LNCaP clone FGC (cell line): ENCODE measurements at places on chromosomes 7 and 10.
A peak's percentile ranks its signal among the peaks of the same experiment; 100 is the strongest.

- no peak for DNase-seq
Observed at GRCh38 chr7:1403638-1404459, 55.4 kb downstream of the MICALL2 start.

DNA sequence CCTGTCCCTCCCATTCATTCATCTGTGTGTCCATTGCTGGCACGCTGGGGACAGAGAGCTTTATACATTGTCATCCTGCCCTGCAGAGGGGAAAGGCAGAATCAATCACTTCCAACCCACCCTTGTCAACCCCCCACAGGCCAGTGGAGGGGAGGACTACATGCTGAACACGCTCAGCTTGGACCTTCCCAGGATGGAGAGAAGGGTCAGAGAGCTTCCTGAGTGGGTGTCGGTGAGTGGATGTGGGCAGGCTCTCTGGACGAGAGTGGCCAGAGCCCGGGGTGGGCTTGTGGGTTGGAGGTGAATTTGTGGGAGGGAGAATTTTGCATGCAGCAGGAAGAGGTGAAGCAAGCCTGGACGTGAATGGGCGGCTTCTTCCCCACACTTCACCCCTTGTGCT lies 93.9 kb downstream of the DNAJB6 start:
- no peak for DNase-seq

- DNase-seq = no peak
Observed at GRCh38 chr10:96833220-96834001, 1.3 kb downstream of the LCOR start.

- no peak for DNase-seq
Observed at GRCh38 chr7:121330053-121330833, 1.4 kb downstream of the WNT16 start.

- no peak for DNase-seq
Observed at GRCh38 chr10:101107771-101108170, 23.3 kb upstream of the TLX1 start.

DNA sequence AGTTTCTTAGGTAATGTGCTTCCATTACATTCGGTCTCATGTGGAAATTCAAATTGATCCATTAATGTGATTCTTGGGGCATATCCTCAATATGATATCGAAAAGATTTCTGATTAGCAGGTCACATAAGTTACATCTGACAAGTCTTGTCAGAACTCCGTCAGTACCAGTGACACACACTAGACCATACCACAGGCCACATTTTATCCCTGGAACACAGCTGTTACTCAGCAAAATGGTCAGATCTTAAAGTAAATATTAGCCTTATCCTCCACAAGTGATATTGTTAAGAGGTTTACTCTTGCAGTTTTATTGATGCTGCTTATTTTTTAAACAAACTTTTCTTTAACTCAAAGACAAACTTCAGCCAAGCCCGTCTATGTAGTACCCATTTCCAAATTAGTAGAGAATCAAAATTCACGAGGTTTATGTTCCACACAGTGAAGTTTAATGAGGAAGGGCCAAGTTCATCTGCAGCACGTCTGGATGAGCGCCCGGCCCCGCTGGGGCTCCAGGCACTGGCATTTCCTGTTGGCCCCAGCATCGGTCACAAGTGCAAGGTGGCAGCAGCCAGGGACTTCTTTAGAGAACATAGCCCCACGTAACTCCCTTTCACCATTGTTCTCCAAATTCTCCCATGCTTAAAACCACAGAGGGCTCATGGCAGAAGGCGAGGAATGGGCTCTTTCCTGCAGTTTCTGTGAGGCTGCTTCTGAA lies 132.2 kb downstream of the VIPR2 start:
- peak; percentile 94 for DNase-seq

GRCh38 chr10:73032536-73032935 lies 64.1 kb downstream of the P4HA1 start:
- DNase-seq = no peak

- DNase-seq = no peak
Observed at GRCh38 chr7:129450295-129450694, 16.1 kb downstream of the STRIP2 start.

DNA sequence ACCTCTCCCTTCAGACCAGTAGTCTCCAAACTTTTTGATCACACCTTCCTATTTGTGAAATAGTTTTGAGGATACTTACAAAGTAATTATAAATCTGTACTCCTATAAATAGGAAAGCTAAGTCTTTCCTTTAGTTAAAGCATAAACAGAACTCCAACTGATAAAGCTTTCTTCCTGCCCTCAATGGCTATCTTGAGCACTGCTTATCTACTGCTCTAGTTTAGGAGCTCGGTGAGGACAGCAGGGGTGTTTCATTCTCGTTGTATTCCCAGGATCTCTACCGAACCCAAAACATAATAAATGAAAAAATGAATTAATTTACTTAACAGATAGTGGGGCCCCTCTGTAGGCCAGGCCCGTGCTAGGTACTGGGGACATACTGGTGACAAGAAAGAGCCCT lies 17.7 kb downstream of the SORBS1 start:
- no peak for DNase-seq

DNA sequence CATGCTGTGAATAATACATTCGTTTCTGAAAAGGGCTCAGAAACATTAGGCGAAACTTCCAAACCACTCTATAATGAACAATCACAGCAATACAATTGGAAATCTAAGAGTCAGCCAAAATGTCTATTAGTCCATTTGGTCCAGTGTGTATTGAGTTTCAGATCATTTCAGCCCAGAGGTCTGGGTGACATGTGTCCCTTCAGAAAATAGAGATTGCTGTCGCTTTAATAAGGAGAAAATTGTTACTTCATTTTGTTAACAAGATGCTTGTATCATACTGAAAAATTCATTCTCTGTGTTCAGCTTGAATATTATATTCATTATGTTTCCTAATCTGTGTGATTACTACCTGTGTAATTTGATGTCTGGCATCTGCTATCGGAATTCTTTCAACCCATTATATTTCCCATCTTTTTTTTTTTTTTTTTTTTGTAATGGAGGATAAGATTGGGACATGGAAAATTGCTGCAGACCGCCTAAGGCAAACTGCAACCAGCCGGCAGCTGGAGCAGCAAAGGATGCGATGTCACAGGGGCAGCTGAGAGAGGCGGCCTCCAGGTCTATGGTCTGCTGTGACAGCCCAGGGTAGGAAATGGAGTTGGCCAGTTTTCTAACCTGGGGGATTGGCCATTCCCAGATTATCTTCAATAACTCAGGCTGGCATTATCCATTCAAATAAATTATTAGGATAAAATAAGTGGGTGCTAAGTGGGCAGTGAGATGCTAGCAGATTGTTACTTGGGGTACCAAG lies 170.9 kb upstream of the NPVF start:
- DNase-seq = no peak

DNA sequence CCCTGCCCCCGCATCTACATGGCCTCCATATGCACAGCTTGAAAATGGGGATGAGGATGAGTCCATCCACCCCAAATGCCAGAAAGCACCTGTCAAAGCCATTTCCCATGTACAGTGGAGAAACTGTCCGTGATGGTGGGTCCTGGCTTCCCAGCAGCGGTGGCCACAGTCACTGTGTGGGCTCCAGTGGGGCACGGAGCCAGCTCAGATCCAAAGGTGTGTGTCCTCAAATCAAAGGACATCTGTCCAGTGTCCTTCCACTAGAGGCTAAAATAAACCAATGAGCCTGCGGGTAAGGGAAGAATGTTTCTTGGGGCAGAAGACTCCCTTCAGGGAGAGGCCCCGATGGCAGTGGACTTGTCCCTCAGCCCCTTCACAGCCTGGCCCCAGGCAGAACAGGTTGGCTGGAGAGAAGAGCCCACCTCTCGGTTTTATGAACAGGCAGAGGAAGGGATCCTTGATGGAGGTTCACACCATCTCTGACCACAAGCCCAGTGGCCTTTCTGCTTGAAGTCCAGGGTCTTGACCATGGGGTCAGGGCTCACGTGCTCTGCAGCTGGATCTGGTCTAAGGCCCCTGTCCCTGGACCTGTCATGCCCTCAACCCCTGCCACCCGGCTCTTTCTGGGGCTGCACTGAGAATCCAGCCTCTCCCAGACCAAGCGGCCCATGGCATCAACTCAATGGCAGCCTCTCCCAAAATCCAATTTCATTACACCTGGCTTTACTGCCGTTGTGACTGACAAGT lies 106.9 kb downstream of the TCERG1L start:
- DNase-seq = no peak

- DNase-seq = no peak
Observed at GRCh38 chr7:133682364-133683181, 429.7 kb downstream of the EXOC4 start.

GRCh38 chr7:96212474-96212873 lies 109.4 kb downstream of the SLC25A13 start:
- DNase-seq = peak; percentile 58

DNA sequence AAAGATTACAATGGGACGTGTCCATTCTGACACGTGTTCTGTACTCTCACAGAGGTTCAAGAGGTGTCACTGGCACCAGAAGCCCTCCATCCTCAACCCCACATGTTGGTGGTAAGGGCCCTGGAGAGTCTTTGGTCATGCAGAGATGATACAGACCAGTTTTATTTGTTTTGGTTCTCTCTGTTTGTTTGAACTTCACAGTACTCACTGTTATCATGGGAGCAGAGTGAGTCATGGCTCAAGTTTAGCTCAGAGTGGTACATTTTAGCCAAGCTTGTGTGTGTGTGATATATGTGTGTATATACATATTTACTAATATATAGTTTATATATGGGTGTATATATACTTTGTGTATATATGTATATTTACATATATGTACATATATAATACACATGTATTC lies 935.6 kb downstream of the GRID1 start:
- no peak for DNase-seq

DNA sequence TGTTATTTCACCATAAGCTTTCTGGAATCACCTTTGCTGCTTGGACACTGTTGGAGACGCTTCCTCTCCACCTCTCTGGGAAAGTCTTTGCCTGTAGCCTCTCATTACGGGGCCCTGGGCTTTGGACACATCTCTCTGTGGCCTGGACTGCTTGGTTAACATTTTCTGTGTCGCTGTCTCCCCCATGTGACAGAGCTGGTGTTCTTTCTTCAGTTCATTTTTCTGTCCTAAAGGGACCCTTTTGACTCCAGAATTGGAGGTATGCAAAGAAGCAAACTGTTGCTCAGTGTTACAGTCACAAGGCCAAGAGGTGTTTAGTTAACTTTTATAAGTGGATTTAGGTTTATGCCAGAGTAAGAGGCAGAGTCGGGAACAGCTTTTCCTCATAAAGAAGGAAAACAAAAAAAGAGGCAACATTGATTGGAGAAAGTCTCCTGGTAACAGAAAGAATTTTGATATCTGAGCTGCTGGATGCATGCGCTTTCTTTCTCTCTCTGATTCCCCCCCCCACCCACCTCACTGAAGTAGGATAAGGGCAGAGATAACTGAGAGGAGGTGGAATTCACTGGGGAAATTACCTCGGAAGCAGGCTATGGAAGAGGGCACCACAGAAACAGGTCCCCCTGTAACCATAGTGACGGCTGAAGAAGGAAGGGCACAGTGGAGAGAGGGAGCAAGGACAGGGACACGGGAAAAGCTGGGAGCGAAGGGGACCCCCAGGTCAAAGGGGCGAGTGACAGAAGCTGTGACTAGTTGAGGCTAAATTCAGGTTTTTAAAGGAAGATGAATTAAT lies 57.8 kb downstream of the LGI1 start:
- no peak for DNase-seq

DNA sequence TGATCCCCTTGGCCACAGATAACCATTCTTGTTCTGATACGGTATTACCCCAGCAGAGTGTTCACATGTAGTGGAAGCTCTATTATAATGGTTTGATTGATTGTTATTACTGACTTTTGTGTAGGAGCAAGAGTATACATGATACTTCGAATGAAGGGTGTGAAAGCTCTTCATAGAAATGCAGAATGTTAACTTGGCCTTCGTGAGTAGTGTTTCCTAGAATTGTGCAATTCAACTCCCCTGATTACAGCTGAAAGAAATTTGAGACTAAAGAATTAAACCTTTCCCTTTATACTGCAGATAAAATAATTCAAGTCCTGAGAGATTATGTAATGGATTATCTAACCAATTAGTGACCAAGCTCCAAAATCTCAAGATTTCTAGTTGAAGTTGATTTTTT lies 38.2 kb downstream of the MKLN1 start:
- no peak for DNase-seq

- DNase-seq = no peak
Observed at GRCh38 chr7:71251706-71252105, 119.8 kb downstream of the GALNT17 start.

DNA sequence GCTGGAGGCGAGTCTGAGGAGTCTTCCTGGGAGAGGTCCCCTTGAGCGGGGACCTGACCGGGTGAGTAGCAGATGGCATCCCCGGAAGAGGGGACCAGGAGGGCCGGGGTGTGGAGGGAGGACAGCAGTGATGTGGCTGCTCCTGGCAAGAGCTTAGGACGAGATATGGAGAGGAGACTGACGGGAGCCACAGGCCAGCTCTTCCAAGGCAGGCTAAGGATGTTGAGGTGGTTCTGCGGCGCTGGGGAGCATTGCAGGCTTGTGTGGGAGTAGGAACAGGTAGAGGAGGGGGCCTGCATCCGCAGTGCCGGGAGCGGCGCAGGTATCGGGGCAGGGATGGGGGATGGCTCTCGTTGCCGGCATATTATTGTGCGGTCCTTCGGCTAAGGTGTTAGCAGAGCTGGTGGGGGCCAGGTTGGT lies 76.7 kb upstream of the ANLN start:
- DNase-seq = no peak

DNA sequence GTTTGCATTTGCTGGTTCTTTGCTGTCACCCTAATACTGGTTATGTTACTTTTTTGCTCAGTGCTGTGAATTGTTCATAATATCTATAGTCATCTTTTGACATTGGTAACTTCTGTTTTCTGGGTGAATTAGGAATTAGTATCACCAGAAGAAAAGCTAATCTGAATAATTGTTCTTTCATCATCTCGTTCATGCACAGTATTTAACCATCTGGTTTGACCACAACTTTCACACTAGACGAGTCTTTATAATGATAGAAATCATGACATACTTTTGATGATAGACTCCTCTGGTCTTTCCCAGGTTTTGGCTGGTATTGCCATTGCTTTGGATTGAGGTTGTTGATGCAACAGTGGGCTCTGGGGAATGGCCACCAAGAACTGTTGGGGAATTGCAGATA lies 25.1 kb downstream of the SGPL1 start:
- DNase-seq = no peak

DNA sequence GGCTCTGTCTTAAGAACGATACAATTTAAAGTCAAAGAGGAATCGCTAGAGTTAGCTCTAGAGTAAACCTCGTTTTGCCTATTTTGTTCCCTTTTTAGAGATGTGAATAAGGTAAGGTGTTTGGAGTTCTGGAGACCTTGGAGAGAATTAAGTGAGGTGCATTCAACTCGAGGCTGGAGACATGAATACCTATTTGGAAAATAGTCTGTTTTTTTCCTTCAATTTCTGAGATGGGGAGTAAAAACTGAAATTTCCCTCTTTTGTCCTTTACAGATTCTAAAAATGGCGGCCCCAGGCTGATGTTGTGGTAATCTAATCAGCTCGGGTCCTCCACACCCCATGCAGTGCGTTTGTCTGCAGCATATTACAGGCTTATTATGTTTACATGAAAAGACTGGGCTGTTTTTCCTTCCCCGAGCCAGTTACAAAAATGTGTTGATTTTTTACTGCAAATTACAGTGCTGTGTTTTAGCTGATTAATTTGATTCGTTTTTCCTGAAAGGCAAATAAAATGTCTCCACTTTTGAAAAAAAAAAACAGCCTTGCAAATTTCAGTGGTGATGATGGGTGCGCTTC lies 1.5 kb downstream of the KMT2E start:
- DNase-seq = no peak

- DNase-seq = no peak
Observed at GRCh38 chr10:11017570-11018431, at the start of gene CELF2. CELF2 (plus strand) TSS chr10:11017872; CDS start chr10:11018090, 218 bp downstream.
